ENCODE measurements at places on chromosomes 7 and 10.

DNA sequence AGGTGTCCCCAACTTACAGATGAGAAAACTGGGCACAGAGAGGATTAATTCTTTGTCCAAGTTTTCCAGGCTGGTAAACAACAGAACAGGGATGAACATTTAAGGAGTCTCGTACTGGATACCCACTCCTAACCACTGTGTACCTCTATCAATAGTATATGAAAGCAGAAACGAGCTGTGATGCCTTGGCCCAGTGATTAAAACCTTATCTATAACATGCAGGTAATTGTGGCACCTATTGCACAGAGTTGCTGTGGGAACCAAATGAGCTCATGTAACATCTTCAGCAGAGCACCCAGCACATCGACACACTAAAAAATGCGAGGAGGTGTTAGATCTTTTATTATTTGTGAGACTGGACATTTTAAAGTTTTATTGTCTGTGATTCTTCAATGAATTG lies 1.6 kb downstream of the TMEM273 start:
- no peak for DNase-seq

- no peak for DNase-seq
These were observed 530.1 kb downstream of the ANKRD7 start for GRCh38 chr7:118754608-118755007.

DNA sequence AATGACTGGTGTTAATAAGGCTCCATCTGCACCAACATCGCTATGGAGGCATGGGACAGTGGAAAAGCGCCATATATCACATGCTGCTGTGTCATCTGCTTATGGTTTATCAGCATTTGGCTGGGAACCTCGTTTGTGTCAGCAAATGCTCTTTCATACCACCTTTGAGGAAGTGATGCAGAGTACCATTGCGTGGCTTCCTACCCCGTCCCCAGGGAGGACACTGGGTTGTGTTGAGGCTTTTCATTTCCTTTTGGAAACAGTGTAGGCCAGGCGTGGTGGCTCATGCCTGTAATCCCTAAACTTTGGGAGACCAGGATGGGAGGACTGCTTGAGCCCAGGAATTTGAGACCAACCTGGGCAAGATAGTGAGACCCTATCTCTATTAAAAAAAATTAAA lies 6.8 kb downstream of the TACR2 start:
- no peak for DNase-seq

DNA sequence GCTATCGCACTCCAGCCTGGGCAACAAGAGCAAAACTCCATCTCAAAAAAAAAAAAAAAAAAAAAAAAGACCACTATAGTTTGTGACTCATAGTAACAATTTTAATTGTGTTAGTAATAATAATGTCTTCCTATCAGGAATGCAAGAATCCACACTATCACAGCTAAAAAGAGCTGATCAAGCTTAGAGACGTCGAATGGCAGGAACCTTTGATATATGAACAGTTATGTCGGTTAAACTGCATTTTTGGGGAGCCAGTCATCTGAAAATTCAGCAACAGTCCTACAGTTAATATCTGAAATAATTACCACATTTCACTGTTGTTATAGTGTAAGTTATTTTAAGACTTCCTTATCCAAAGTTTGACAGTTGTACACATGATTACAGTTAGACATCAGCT lies 8.8 kb downstream of the PHYH start:
- peak; percentile 22 for DNase-seq

DNA sequence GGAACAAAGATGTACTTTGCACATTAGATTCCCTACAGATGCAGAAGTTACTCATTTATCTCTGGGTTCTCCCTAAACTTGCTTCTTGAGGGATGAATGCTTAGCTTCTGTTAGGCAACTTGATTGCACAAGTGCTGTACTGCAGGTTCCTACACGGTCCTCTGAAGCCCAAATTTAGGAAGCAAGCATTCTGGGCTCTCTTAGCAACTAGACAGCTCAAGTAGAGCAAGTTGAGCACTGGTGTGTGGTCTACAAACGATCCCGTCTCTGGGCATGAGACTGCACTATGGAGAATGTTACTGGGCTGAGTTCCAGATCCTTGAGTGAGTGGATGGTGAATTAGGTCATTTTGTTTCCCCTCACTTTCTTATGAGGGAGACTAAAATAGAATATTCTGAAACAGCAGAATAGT lies 14.3 kb downstream of the SEMA3D start:
- peak; percentile 88 for DNase-seq

- DNase-seq, result no peak
These were observed 4.4 kb downstream of the WDR91 start for GRCh38 chr7:135206941-135207391.

GRCh38 chr7:50455658-50456057 lies 5.5 kb upstream of the FIGNL1 start:
- no peak for DNase-seq

DNA sequence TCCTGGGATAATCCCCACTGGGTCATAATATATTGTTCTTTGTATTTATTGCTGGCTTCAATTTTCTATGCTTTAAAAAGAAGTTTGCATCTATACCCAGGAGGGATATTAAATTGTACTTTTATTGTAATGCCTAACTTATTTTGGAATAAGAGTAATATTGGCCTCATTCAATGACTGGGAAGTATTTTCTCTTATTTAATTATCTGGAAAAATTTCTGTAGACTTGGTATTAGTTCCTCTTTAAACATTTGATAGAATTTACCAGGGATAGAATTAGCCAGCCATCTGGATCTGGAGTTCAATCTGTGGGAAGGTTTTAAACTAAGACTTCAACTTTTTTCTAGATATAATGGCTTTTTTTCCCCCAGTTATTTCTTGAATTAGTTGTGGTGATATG lies 115.2 kb upstream of the ZNF32 start:
- DNase-seq, result no peak

DNA sequence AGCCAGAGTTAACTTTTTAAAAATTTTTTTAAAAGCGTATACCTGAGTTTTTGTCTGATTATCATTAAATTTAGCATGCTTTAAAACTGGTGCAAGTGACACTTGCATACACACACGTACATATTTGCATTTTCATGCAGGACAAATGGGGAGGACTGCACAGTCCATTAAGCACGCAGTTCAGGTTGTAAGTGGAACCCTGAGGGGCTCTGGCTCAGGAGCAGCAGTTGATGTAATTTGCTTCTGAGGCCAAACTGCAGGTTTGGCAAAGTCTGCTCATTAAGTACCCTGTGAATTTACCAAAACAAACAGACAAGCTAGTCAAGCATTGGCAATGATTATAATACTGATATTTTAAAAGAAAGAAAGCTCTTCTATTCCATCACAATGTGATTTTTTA lies 215.8 kb upstream of the PFKP start:
- no peak for DNase-seq

DNA sequence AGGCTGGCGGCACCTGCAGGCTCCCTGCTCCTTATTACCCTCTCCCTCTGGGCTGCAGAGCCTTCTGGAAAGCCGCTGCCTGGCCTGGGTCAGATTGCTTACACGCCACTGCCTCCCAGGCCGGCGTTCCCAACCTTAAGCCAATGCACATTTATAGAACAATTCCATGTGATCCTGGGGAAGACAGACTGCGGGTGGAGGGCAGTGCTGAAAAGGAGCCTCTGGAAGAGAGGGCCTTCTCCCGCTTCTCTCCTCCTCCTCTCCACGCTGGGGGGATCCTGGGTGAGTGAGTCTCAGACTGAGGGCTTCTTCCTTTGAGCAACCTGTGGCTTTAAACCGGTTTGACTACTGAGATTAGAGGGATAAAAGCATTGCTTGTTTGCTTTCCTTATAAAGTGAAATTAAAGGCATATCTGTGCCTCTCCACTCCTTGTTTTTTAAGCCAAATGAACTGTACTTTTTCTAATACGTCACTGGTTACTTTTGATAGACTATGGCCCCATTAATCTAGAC lies 5.5 kb downstream of the TACC2 start:
- DNase-seq, result no peak

- no peak for DNase-seq
These were observed 4.7 kb downstream of the EEPD1 start for GRCh38 chr7:36157527-36158320.

GRCh38 chr10:72846238-72846637 lies 47.3 kb upstream of the OIT3 start:
- peak; percentile 71 for DNase-seq

- DNase-seq, result no peak
These were observed 4.5 kb downstream of the SKIDA1 start for GRCh38 chr10:21520949-21521348.

- DNase-seq, result no peak
These were observed 40.6 kb downstream of the CCDC3 start for GRCh38 chr10:12960941-12961340.

DNA sequence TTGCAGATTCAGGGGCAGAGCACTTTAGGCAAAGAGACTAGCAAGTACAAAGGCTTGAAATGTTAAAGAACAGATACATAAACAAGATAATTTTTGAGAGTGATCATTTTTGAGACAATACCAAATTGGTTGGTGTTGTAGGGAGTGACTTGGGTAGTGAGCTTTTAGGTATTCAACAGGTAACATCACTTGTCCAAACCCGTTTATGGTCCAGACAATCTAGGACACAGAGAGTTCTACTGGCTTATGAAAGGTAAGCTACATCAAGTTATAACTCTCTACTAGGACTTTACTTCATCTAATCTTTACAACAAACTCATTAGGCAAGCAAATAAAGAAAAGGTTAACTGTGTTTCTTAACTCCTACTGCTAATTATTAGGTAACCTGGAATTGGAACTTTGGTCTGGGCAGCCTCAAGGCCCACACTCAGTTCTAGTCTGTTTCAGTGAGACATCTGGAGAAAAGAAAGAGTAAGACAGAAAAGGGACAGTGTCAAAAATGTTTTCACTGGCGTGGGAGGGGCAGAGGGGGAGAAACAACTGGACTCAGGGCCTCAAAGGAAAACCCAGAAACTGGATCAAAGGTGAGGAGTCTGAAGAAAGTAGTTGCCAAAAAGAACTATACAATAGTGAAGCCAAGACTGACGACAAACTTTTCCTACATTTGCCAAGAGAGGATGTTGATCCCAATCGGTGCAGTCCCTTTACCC lies 39.2 kb downstream of the GNAT3 start:
- DNase-seq, result no peak

GRCh38 chr10:17847585-17848296 lies 38.6 kb downstream of the MRC1 start:
- DNase-seq, result no peak

- peak; percentile 57 for DNase-seq
These were observed 579.8 kb downstream of the PARD3 start for GRCh38 chr10:34235164-34235832.

DNA sequence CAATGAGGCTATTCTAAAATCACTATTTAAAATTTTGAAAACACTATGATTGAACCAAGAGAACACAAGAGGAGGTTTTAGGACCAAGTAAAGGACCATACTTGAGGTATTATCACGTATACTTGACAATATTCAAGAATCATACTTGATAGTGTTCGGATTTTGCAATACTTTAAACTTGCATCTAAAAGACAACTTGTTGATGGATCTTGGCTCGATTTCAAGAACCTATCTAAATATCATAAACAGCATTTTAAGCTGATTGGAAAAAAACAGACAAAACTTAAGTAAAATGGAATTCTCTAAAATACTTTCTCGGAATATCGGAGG lies 1.3 kb downstream of the NAMPT start:
- no peak for DNase-seq

GRCh38 chr10:15478429-15478828 lies 107.3 kb upstream of the FAM171A1 start:
- no peak for DNase-seq

DNA sequence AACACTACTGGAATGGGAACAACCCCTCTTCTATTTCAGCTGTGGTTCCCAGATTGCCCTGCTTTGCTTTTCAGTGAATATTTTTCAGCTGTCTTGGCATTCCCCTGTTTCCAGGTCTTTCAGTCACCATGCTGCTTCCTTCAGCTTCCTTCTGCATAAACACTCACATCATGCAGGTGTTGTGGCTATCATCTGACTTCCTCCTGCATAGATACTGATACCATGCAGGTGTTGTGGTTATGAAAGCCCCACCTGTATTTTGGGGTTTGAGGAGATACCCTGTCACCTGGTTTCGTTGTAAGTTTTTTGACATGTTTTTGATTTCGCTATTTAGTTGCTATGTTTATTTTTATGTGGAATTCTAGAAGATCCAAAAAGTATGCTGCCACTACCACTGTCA lies 71.5 kb downstream of the SLC35B4 start:
- no peak for DNase-seq

DNA sequence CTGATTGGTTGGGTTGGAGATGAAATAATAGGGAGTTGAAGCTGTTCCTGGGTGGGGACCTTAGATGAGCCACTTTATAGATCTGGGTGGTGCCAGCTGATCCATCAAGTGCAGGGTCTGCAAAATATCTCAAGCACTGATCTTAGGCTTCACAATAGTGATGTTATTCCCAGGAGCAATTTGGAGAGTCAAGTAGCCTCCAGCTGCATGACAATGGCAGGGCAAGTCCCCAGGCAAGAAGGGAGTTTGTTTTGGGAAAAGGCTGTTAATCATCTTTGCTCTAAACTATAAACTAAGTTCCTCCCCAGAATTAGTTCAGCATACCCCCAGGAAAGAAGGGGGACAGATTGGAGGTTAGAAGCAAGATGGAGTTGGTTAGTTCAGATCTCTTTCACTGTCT lies 47.7 kb upstream of the WAPL start:
- no peak for DNase-seq

DNA sequence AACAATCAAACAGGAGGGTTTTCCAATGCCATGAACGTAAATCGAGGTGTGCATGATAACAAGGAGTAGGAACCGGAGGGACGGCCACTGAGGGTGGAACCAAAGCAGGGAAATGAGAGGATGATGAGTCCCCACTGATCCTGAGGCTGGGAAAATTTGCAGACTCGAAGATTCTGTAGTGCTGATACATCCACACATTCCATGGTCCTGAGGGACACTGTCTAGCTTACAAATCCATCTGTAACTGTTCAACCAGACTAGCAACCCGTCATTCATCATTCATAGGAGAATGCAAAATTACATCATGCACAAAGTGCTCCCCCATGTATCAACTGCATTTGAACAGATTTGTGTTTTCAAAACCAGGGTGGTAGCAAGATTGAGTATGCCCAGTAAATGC lies 189.7 kb downstream of the PTPRN2 start:
- DNase-seq, result no peak

DNA sequence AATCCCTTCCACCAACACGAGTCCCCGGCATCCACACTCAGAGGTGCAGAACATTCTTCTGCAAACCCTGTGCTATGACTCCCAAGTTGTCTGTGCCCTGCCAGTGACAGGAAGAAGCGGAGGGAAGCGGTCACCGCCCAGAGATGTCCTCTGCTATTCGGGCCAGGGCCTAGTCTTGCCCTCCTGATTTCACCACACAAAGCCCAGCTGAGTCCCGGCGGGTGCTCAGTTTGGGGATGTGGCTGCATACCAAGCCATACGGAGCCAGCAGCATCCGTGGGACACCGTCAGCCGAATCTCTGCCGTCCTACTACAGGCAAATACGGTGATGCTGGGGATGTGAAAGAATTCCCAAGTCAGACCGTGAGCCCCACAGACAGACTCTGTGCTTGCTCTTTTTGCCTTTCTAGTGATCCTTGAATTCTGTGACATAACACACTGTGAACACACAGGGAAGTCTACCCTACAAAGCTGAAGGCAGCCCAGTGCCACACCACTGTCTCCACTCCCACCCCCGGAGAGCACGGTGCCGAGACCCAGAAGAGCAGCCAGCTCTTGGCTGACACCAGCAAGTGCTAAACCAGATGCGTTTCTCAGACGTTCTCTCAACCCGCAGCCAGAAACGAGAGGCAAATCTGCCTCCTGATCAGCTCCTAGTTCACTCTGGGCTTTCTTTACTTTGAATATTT lies 2.0 kb downstream of the STK32C start:
- no peak for DNase-seq

- DNase-seq, result no peak
These were observed 44.1 kb upstream of the ADRB1 start for GRCh38 chr10:113999531-113999930.

GRCh38 chr10:4765428-4765827 lies 60.6 kb upstream of the AKR1E2 start:
- no peak for DNase-seq

- no peak for DNase-seq
These were observed 108.3 kb upstream of the CDK6 start for GRCh38 chr7:92944633-92945032.

All from brain microvascular endothelial cell (primary cell).